ENCODE measurements at places on chromosomes 2 and 18.

- DNase-seq, result no peak
Measured at GRCh38 chr2:101803128-101803527, 105.6 kb downstream of the MAP4K4 start.

GRCh38 chr2:240848900-240849680 is 19.5 kb upstream of the AGXT start:
- no peak for DNase-seq

DNA sequence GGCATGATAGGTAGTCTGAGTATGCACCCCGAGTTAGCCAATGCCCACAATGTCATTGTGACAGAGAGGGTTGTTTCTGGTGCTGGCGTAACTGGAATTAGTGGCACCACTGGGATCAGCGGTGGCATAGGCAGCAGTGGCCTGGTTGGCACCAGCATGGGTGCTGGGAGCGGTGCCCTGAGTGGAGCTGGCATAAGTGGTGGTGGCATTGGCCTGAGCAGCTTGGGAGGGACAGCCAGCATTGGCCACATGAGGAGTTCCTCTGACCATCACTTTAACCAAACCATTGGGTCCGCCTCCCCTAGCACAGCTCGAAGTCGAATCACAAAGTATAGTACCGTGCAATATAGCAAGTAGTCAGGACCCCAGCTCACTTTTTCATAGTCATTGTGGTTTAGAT is 21.6 kb upstream of the DSG4 start:
- DNase-seq, result no peak

GRCh38 chr18:60873708-60874107 is 459.5 kb upstream of the CDH20 start:
- DNase-seq, result no peak

- no peak for DNase-seq
Measured at GRCh38 chr18:34942276-34942675, 98.9 kb upstream of the MAPRE2 start.

DNA sequence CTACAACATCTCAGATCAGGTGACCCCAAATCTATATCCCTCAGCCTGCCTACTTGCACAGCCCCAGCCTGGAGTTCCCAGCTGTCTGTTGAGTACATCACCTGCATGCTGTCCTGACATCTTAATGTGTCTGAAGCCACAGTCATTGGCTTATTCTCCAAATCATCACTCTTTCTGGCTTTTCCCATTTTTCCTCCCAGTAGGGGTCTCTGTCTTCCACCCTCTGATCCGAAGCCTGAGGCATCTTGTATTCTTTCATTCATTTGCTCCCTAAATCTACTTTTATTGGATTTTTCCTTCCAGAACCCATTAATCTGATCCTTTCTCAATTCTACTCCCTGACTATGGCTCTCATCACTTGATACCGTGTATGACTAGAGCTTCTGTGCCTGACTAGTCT is 332.9 kb upstream of the DCC start:
- no peak for DNase-seq

GRCh38 chr2:72103161-72103560 is 44.5 kb downstream of the CYP26B1 start:
- DNase-seq, result no peak

DNA sequence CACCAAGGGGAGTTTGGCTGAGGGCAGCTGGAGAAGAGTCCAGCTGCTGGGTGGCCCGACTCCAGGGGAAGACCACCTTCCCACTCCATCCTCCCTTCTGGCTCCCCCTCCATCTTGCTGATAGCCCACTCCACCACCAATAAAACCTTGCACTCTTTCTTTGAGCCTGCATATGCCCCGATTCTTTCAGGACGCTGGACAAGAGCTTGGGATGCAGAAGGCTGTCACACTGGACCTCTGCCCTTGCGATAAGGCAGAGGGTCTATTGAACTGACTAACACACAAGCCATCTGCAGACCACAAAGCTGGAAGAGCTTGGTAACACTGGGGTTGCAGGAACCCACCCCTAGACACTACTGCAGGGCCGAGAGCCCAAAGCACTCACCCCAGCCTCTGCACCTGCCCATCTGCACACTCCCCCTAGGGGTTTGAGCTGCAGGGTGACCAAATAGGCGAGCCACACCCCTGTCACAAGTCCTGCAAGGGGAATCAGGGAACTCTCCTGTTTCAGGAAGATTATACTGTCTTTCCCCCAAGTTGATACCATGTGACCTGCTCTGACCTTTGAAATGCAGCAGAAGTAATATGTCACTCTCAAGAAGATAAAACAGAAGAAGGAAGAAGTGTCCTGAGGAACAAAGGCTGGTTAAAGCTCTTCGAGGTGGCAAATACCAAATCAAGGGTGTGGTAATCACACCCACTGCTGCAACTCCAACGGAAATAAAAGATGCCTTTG is 70.5 kb downstream of the SMAD4 start:
- DNase-seq, result no peak

- DNase-seq, result no peak
Measured at GRCh38 chr2:72000110-72000509, 147.6 kb downstream of the CYP26B1 start.

DNA sequence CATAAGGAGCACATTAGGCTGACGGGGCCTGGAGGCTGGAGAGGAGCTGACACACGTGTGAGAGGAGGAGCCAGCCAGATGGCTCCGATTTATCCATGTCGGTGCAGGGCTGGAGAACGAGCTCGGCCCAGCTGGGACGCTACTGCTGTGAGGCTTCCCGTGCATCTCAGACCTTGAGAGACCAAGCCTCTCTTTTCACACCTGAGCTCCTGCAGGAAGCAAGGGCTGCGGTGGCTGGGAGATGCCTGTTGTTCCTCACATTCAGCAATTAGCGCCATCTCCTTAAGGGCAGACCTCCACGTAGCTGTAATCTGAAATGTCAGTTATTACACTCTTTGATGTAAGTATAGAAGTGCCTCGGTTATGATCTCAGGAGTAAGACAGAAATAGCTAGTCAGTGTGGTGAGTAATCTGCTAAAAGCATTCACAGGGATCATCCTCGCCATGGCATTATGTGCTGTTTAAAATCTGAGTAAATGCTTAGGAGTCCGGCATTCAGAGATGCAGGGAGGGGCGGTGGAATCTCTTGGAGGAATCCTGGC is 107.9 kb downstream of the PRKCE start:
- DNase-seq, result no peak

GRCh38 chr2:21367421-21367820 is 243.7 kb downstream of the TDRD15 start:
- no peak for DNase-seq

- DNase-seq, result no peak
Measured at GRCh38 chr2:146681991-146682390, 1162.8 kb upstream of the ACVR2A start.

- DNase-seq, result peak; percentile 85
Measured at GRCh38 chr2:74553892-74554819, at the start of the genes DOK1 and LOXL3. Gene DOK1, plus strand, starts transcription at chr2:74554720. Its CDS starts 35 bp downstream, at chr2:74554755. Gene LOXL3, minus strand, starts transcription at chr2:74553942. Its CDS starts 1,308 bp downstream, at chr2:74552634.

- DNase-seq, result no peak
Measured at GRCh38 chr2:80048296-80048695, 256.3 kb downstream of the LRRTM1 start.

- DNase-seq, result no peak
Measured at GRCh38 chr2:102891296-102891695, 129.5 kb downstream of the TMEM182 start.

- DNase-seq, result no peak
Measured at GRCh38 chr2:16430846-16431245, 234.8 kb downstream of the CYRIA start.

DNA sequence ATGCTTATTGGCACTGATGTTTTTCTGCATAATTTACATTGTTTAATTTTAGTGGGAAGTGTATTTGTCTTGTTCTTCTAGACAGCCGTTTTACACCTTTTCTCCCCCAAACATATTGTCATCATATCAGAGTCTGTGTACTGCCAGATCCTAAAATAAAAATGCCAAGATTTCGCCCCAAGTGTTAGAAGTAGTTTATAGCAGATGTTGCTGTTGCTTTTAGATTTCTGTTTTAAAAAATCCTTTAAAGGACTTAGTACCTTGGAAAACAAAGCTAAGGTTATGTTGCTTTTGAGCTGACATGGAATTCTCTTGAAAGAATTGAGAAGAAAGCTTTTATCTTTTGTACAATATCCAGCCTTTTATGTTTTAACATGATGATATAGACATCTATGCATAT is 36.0 kb downstream of the NAB1 start:
- no peak for DNase-seq

GRCh38 chr2:44869761-44870160 is 71.7 kb upstream of the SIX3 start:
- DNase-seq, result no peak

DNA sequence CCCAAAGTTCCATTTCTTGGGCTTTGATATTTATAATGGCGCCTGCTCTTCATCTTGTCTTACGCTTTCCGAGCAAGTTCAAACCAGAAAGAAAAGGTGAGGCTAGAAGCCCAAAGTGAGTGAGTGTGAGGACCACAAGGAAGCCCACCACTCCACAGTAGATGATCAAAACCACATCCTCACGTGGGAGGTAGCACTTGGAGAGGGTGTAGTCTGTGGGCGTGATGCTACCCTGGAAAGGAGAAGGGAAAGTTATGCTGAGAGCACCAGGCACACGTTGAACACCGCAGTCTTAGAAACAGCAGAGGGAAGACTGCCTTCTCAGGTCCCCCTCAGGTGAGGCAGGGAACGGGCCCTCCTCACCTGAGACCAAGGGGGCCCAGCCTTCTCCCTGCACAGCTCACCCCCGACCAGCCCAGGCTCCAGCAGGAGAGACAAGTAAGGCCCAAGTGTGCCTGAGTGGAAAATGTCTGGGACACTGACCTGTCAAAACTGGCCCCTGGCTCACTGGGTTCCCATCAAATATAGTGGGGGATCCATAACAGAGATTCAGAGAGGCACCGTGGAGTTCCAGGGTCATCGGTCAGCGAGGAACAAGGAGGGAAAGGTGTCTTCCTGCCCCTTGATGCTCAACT is 23.6 kb downstream of the MPPE1 start:
- no peak for DNase-seq

DNA sequence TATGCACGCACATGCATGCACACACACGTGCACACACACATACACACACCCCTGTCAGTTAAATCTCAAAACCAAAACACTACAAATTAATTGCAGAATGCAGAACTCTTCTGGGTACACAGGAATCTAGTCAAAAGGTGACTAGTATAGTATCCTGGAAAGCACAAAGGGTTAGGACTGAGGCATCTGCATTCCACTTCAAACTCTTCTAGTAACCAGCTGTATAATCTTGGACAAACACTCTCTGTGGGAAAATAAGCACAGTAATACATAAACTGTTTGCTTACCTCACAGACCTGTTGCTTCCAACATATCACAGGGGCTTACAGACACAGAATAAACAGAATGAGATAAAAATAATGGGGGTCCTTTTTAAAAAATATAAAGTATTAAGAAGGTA is 49.1 kb downstream of the TTC21B start:
- no peak for DNase-seq

DNA sequence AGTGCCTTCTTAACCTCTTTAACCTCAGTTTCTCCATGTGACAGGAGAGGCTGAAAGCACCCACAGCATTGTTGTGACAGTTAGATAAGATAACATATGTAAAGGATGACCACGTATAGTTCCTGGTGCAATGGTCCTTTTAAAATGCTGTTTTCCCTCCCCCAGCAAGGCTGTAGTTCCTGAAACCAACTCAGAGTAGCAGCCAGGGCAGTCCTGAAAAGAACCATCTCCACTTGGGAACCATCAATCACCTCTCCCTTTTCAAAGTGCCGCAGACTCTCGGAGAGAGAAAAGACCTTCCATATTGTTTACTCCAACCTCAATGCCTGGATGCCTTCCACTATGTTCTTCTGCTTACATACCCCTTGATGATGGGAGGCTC is 158.8 kb downstream of the DDX1 start:
- no peak for DNase-seq

GRCh38 chr2:222434204-222434603 is 9.9 kb downstream of the SGPP2 start:
- DNase-seq, result no peak

DNA sequence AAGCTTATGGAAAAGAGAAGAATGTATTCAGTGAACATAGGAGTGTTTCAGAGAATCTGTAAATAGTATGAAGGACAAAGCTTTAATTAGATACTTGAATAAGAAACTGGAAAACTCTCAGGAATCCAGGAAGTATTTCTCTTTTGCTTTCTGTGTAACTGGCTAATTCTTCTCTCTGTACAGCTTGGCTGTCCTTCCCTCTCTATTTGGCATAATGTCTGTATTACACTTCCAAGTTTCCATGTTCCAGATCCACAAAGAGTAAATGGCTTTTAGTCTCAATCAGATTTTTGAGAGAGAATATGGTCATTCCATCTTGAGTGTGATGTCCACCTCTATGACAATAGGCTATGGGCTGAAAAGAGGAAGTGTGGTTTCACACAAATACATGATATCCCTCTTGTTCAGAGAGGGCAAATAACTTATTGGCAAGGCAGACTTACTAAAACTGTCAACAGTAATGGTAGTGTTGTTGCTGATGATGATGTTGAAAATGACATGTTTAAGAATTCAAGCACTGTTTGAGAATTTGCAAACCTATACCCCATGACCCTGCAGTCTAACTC is 129.2 kb upstream of the ERBB4 start:
- no peak for DNase-seq

DNA sequence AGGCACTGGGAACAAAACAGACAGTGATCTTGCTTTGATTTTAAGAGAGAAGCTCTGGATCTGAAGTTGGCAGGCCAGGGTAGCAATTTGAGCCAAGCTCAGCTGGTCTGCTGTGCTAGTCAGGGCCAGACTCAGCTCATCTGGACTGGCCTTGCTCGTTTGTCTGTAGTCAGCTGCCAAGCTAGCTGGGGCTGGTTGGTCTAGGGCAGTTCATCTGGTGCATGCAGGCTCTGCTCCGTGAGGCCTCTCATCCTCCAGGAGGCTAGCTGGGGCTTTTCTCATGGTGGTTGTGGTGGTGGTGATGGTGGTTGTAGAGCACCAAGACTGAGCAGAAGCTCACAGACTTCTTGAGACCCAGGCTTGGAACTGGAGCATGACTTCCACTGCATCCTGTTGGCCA is 10.3 kb downstream of the FBLN7 start:
- no peak for DNase-seq

GRCh38 chr2:149577269-149577668 is 10.3 kb downstream of the MMADHC start:
- no peak for DNase-seq

DNA sequence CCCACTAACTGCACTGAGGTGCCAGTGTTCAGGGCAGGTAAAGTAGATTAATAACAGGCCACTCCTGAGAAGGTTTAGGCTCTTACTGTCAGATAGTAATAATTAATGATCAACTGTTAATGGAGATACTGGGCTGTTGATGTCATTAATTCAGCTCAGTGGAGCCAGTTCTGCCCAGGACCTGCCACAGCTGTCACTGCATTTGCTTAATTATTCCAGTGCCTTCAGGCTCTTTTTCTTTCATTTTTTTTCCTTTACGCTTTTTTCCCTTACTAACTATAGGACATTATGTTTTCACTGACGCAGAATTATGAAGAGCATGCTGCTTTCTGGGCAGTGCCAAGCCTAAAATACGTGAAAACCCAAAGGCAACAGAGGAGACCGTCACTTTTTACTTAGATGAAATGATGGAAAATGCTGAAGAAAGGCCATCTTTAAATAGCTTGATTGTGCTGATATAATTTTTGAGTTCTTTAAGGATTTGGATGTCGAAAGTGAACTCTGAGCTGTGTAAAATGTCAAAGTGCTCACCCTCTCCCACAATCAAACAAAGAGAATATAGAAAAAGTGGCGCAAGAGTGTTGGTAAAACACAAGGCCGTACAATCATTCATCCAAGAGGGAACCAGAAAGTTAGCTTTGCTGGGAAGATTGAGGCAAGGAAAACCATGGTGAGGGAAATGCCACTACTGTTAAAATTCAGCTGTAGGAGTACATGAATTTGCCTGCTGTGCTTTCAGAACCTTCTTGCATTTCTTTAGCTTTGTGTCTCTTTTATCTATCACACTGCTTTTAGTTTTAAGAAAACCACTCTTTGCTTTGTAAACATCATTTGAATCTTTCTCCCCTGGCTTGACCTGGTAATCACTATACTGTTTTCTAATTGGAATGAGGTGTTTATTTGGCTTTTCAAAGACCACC is 192.0 kb upstream of the ZEB2 start:
- no peak for DNase-seq

Data from activated naive CD4-positive, alpha-beta T cell treated with Interleukin-2 at 50 U/mL for 16 hours (primary cell).